ENCODE measurements at places on chromosomes 12 and 14.

GRCh38 chr12:32903763-32904162 lies 7.2 kb upstream of the PKP2 start:
- DNase-seq = peak; percentile 12

DNA sequence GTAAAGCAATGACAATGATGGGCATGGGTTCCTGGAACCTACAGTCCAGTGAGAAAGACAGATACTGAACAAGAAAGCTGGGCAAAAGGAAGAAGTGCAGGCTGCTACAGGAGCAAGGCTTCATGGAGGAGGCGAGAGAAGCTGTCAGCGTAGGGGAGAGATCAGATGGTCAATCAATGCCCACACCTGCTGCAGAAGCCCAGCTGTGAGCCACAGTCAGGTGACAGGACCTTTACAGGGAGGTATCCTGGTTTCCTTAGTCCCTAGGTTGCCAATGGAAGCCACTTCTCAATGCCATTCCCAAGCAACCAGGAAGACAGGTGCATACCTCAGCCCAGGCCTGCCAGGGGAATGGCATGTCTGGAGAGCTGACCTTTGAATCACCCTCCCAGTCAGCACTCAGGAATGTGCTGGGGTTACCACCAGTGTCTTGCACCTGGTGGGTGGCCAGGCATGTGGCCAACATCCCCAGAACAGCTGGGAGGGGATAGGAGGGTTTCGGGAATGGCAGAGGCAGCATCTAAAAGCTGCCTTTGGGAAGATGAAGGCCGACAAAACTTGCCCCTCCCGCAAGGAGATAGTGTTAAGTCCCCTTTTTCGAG lies 170.3 kb downstream of the TTC7B start:
- DNase-seq = peak; percentile 43

DNA sequence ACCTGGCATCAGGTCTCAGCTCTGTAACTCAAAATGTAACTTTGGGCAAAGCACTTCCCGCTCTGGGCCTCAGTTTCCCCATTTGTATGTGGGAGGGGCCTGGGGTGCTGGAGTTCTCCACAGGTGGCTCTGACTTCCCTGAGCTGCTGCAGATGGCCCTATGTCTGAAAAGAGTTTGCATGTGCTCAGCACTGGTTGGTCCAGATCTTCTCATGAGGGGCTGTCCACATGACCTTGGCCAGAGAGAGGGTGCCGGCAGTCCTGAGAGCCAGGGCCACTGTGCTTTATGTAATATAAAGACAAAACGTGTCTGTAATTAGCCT lies 7.2 kb upstream of the CACNA2D4 start:
- no peak for DNase-seq

- DNase-seq = peak; percentile 36
These were observed 616.3 kb downstream of the LRFN5 start for GRCh38 chr14:42222924-42223471.

DNA sequence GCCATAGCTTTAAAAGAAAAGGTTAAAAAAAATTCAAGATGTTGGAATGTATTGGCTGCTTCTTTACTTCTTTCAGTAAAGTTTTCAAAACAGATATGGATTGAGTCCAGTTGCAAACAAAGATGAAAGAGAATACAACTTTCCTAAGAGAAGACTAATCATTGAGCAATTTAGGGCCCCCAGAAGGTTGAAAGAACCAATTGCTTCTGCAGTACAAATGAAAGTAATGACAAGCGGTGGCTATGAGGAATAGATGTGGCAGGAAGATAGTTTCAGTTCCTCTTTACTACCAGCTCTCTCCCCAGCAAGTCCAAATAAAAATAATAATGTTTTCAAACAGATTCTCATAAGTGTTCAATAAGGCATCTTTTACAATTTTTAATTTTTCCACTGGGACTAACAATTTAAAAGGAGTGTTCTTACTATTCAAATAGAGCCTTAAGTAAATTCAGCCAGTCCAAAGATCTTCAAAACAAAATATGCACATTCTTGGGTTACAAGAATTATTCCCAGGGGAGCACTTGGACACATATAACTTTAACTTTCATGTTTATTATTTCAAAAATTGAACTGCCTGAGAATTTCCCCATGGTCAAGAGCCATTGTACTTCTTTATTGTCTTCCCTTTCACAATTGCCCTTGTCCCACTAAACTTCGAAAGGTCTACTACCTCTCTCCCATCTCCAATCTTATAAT lies 62.3 kb upstream of the PPP1R12A start:
- DNase-seq = peak; percentile 14

- peak; percentile 35 for DNase-seq
These were observed 229.6 kb downstream of the BCAT1 start for GRCh38 chr12:24719293-24719721.

- peak; percentile 56 for DNase-seq
These were observed 252.3 kb downstream of the EFCAB11 start for GRCh38 chr14:89702073-89702875.

DNA sequence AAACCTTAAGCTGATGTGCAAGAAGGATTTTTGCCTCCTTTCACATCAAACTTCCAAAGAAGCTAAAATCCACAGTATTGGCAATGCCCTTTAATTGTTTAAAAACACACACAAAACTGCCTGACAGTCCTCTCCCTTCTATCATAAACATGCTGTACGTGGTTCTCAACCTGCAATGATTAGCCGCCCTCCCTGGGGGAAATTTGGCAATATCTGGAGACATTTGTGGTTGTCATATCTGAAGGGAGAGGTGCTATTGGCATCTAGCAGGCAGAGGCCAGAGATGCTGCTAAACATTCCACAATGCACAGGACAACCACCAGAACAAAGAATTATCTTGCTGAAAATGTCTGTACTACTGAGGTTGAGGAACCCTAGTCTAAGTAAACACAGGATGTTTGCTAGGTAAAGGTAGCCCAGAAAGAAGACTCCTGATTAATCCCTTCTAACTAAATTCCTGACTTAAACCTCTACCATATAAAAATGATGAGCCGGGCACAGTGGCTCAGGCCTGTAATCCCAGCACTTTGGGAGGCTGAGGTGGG lies 1.2 kb downstream of the ACOT6 start:
- DNase-seq = no peak
